ENCODE measurements at places on chromosomes 3 and 15.

- DNase-seq: no peak
These were observed 157.3 kb downstream of the ADAMTS9 start for GRCh38 chr3:64530434-64531049.

DNA sequence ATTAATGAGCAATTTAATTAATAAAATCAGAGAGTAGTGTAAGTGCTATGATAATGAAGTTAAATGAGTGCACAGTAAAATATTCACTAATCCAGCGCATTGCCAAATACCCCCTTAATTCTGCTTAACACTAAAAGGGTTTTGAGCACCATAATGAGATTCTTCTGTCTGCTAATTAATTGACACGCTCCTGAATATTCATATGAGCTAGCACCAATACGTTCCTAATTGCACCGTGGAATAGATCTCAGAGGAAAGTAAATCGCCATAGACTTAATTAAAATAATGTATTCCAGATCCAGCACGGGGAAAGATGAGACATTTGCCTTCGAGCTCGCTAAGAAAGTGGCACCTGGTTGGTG is 9.6 kb upstream of the FOXB1 start:
- DNase-seq: no peak

- no peak for DNase-seq
These were observed 57.2 kb downstream of the EFCAB12 start for GRCh38 chr3:129371041-129371826.

- DNase-seq: no peak
These were observed 92.6 kb downstream of the CHDH start for GRCh38 chr3:53753518-53754183.

DNA sequence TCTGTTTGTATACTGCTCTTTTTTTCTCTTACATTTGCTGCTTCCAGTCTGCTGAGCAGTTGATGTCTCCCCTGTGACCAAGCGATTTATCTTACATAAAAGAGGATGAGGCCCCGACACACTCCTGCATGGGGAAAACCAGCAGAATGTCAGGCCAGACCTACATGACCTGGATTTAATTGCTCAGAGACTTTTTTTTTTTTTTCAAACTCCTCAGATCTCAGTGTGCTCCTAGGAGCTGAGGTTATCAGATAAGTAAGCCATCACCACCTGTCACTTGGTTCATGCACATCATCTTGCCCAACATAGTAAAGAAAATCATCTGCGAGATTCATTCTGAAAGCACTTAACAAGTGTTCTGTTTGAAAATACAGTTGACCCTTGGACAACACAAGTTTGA is 163.1 kb downstream of the PLCL2 start:
- no peak for DNase-seq

GRCh38 chr15:67523330-67523729 is 2.4 kb downstream of the C15orf61 start:
- DNase-seq: no peak

- no peak for DNase-seq
These were observed 276.1 kb upstream of the LYSMD4 start for GRCh38 chr15:100009372-100009771.

DNA sequence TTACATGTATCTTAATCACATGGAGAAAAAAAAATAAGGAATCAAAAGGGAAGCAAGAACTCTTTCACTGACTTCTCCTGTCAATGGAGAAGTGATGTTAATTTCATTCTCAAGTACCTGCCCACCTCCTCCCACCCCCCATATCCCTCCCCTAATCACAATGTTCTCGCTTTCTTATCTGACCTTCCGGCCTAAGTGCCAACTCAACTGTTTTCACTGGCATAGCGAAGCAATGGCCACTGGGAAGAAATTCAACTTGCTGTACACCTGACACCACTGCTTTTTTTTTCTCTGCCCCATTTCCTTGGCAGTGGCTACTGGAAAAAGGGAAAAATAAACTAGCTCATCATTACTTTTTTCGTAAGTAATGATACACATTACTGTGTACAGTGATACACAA is 3.8 kb downstream of the SGO1 start:
- no peak for DNase-seq

GRCh38 chr3:71581457-71582035 is 2.0 kb downstream of the FOXP1 start:
- DNase-seq: no peak

DNA sequence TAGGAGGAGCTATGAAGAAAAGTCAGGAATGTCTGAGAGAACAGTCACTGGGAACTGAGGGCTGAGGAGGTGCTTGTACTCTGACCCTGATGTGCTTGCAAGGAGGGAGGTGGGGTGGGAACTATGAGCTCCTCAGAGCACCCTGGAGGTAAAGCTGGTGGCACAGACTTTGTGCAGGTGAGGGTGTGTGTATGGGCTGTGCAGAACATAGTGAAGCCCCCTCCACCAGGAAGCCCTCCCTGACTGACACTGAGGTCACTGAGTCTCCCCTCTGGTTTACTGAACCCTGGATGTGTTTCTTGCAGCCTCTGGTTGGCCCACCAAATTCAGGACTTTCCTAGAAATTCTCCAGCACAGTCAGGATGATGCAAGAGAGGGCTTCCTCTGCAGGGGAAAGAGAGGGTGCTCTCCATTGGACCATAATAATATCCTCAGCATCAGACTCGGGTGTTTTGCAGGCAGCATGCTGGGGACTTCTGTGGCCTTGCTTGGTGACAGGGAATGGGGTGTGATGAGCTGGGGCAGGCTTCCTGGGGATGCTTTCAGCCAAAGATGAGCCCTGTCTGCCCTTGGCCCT is 1.5 kb upstream of the ISLR start:
- DNase-seq: no peak

GRCh38 chr3:143613226-143613625 is 235.0 kb downstream of the SLC9A9 start:
- DNase-seq: no peak

DNA sequence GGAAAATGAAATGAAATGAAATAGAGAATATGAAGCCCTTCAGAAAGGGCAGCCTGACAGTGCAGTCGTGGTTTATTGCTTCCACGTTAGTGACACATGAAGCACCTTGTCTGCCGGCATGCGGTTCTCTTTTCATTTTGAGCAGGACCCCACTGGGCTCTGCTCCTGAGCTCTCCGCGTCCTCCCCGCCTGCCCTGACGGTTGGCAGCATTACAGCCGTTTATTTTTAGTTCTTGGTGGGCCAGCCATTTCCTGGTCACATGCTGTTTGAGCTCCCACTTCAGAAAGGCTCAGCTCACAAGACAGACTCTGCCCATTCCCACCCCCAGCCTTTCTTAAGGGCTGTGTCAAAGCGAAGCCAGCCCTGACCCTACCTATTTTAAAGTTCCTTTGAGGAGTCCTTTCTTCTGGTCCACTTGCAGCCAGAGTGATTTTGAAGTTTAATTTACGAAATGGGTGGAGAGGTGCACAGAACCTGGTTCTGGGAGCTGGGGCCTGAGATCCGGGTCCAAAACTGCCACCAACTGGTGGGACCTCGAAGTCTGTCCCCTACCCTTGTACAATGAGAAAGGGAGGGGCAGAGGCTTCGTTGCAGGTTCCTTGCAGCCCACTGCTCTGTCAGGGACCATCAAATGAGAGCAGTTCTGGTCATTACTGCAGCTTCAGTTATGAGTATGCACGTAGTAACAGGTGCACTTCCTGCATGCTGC is 60.1 kb downstream of the MGLL start:
- no peak for DNase-seq

- no peak for DNase-seq
These were observed 144.0 kb downstream of the GREM1 start for GRCh38 chr15:32861761-32862160.

Data from NCI-H1417 treated with DMSO at 0.1 percent for 48 hours (cell line).